Stimulated activated naive CD4-positive, alpha-beta T cell (primary cell): ENCODE measurements at places on chromosomes 11 and 22.

GRCh38 chr11:71501071-71501985 is 25.7 kb upstream of the KRTAP5-7 start:
- DNase-seq = no peak

DNA sequence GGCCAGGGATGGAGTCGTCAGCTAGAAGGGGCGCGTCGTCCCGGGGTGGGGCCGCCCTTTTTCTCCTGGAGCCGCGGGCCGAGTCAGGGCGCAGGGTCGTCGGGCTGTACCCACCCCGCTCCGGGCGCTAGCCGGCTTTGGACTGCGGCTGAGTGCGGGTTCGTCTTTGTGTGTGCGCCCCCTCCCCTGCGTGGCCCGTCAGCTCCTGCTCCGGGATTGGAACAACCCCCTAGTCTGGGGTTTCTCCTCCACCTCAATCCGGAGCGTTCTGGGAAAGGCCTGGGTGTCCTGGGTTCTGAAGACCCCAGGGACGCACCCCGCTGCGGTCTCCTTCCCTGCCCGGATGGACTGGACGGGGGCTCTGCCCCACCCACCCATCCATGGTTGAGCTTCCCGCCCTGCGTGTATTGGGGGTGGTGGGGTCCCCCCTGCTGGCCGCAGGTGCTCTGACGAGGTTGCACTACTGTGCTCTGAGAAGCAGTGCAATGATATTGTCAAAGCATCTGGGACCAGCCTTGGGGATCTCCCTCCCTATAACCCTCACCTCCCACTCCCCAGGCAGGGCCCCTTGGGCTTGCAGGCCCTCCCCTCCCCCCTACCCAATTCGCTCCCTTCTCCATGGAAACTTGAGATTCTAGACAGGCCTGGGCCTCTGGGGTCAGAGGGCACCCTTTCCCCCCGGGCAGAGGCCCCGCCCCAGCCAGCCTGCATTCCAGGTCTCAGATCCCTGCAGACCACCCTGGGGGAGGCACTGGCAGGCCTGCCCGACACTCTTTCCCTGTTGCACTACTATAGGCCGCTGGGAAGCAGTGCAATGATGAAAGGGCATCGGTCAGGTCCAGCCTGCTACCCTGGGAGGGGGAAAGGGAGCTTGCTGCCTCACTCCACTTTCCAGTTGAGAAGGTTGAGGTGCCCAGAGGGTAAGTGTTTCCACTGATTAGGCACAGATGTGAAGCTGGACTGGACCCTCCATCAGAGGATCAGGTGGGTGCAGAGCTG is 10.7 kb downstream of the SDF2L1 start:
- DNase-seq = no peak

DNA sequence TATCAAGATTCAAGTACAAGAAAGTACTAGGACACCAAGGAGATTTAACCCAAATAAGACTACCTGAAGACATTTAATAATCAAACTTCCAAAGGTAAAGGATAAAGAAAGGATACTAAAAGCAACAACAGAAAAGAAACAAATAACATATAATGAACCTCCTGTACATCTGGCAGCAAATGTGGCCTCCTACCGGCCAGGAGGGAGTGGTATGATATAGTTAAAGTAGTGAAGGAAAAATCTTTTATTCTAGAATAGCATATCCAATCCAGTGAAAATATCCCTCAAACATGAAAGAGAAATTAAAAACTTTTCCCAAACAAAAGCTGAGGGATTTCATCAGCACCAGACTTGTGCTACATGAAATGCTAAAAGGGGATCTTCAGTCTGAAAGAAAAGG is 104.7 kb upstream of the GUCY1A2 start:
- DNase-seq = no peak

GRCh38 chr11:111476366-111476765 is 35.8 kb downstream of the BTG4 start:
- no peak for DNase-seq

DNA sequence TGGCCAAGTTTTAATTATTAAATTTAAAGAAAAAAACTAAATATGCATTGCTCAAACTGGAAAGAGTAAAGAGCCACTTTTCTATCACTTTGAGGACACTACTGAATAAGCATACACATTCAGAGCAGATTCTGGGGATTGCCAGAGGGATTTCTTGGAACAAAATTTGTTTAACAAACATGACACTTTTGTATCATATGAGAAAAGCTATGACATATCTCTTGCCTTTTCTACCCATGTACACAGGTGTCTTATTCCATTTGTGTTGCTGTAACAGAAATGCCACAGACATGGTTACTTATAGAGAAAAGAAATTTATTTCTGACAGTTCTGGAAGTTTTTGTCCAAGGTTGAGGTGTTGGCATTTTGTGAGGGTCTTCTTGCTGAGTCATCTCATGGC is 13.5 kb upstream of the USP28 start:
- no peak for DNase-seq

DNA sequence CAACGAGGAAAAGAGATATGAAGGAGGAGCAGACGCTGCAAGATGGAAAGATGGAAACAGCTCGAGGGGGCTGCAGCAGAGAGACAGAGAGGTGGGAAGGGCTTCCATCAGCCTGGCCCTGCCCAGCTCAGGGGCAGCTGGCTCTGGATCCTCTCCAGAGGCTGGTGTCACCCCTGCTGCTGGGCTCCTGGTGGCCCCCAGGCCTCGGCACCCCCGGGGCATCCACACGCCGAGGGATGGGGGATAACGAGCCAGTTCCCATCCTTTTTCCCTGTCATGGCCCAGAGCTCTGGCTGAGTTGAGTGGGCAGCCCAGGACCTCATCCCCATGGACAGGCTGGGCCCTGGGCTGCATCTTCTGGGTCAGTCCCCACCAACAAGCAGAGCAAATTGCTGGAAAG is 102.3 kb downstream of the ST3GAL4 start:
- no peak for DNase-seq

GRCh38 chr11:61601512-61601911 is 20.6 kb upstream of the SYT7 start:
- DNase-seq = no peak

DNA sequence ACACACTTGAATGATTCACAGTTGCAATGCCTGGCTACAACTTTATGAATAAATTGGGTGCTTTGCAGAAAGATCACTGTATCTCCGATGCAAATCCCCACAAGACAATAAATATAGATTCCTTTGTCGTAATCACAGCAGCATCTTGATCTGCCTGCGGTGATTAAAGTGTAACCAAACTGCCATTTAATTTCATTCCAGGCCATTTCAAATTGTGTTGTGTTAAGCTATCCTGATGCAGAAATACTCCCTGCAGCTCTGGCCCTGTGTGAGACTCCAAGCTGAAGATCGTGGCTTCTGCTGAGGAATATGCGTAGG is 40.8 kb upstream of the B3GAT1 start:
- no peak for DNase-seq

DNA sequence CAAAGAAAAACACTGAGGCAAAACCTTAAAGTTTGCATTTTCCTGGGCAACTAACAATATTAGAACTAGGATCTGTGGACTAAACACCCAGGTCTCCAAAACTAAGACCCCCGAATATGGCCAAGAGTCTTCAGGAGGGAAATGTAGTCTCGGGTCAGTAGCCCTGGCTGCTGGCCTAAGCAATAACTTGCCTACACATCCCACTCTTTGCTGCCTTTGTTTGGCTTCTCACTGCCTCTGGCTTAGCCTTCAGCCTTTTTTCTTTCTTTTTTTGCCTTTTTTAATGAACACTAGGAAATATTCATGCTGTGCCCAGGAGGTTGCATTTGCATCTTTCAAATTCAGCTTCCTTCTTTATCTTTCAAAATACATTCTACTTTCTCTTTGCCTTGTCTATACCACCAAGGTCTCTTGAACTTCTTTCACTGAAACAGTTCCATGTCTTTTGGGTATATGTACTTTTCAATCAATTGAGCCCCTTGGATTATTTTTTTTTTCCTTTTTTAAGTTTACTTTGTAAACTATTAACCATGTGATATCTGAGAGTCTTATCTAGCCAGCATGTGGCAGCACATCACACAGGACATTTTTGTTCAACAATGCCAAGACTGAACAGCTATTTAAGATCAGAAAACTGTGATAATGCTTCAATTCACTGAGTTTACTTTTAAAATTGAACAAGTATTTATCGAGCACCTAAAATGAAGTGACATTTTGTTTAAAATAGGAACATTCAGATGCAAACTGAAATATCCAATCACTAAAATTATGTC is 165.0 kb upstream of the TRPC6 start:
- DNase-seq = no peak

DNA sequence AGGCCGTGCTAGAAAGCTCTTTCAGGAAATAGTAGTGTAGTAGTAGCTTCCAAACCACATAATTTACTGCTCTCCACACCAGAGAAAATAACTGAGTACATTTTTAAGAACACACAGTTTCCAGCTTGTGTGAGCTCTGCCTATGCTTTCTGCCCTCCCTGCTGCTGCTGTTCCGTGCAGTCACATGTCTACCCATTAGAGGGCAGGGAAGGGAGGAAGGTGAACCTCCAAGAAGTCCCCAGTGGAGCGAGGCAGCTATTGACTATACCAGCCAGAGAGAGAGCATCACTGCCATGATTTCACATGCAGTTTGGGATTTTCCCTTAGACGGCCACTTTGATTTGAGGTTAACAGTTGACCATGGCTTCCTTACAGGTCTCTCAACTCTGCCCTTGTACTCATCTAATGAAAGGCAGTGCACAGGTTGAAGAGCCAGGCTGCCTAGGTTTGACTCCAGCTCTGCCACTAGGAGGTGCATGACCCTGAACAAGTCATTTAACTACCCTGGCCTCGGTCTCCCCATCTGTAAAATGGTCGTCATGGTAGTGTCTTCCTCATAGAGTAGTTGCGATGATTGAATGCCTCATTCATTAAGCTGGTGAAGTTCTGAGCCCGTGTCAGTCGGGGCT is 19.7 kb upstream of the CTTN start:
- no peak for DNase-seq

DNA sequence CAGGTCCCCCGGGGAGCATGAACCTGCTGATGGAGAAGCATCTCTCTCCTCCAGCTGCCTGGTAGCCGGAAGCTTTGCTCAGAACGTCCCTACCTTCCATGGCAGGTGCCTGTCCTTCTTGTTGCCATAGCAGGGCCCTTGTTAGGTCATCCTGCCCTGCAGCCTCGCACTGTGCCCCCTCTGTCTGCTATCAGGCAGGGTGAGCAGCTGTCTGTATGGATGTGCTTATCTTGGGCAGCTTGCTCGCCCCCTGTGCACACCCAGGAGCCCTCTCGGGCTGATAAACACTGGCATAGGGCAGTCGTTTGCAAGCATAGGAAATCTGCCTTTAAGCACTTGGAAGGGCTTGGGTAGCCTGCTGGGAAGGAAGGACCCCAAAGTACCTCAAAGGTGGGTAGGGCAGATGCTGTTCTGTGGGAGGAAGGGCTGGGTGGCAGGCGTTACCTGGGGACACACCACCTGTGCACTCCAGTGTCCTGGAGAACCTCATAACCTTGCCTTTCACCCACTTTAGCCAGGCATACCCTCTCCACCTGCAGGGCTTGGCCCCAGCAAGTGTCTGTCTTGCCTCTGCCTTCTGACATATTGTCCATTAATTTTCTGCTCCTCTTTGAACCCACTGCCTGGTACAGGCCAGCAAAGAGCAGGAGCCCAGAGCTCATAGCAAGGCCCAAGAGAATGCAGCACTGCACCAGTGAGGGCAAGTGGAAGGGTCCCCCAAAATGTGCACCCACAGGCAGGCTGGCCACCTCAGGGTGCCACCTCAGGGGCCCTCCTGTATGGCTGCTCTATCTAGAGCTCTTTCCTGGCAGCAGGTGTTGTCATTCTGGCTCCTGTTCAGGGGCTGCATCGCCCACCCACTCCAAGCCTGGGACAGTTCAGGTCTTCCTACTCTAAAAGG is 8.0 kb upstream of the COMT start:
- no peak for DNase-seq

DNA sequence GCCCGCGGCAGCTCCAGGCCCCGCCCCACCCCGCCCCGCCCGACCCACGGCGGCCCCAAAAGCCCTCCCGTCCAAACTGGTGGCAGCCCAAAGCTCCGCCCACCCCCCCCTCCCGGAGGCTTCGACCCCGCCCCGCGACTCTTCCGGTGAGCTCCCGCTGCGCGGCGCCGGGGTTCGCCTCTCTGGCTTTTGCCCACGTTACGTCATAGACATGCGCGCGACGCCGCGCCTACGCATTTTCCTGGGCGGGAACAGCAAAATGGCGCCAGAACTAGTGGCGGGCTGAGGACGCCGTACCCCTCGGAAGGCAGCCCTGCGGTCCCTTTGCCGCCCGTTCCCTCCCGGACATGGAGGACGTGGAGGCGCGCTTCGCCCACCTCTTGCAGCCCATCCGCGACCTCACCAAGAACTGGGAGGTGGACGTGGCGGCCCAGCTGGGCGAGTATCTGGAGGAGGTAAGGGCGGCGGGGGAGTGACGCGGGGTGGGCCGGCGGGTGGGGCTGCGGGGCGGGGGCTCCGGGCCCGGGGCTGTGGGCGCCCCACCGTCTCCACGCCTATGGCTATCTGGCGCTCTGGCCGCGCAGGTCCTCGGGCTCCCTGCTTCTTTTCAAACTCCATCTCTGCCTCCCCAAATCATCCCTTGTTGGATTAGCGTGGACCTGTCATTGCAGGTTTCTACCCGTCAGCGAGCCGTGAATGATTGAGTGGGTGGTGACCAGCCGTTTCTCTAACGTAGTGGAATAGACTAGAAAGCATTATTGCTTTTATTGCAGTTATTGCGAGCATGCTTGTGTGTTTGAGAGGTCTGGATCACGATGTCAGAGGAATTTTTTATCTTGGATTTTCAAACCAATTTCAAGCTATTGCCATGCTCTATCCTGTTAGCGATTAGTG is at the start of gene NCAPH2:
Gene NCAPH2, plus strand, starts transcription at position 234 of the 894 bp plus-strand sequence. Its CDS starts 114 bp downstream, at position 348.
- no peak for DNase-seq

- no peak for DNase-seq
Measured at GRCh38 chr11:2826679-2827056, 58.9 kb downstream of the CDKN1C start.

GRCh38 chr11:30478923-30479322 is 107.2 kb downstream of the MPPED2 start:
- no peak for DNase-seq

GRCh38 chr22:22691055-22691454 is 46.6 kb downstream of the GGTLC2 start:
- DNase-seq = no peak

DNA sequence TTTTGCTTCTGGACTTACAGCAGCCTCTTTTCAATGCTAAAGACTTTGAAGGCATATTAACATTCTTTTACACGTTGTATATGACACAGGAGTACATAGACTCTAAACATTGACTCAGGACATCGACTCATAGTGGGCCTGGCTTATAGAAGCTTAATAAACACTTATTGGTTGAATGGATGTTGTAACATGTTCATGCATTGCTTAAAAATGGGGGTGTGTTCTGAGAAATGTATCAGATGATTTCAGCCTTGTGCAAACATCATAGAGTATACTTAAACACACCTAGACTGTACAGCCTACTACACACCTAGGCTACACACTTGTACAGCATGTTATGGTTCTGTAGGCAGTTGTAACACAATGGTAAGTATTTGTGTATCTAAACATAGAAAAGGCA is 17.9 kb downstream of the TTC17 start:
- no peak for DNase-seq
